ENCODE measurements at places on chromosomes 1 and 21.

DNA sequence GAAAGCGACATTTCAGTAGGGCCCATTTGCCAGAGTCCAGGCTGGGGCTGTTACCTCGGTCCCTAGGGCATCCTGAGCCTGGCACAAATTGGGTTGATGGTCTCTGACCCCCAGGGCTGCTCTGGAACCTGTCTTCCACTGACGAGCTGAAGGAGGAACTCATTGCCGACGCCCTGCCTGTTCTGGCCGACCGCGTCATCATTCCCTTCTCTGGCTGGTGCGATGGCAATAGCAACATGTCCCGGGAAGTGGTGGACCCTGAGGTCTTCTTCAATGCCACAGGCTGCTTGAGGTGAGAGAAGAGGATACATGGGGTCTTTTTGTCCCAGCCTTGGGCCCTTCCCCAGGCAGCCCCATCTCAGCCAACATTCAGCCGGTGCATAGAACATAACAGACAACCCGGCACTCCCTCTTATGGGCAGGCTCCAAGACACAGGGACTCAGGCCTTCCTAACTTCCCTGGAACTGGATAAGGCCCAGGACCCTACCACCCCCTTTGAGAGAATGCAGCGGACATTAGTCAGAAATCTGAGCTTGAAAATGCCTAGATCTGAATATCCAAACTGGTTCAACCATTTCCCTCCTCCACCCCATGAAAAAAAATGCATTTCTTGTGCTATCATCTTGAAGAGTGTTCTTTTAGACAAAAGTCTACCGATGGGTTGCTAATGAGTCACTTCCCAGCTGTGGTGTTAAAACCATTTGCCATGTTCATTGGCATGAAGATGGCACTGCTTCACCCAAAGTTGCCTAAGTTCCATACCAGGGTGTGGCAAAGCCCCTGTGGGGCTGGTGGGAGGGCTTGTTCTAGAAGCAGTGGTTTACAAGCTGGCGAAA lies 35.4 kb downstream of the PKP1 start:
- DNase-seq = no peak

DNA sequence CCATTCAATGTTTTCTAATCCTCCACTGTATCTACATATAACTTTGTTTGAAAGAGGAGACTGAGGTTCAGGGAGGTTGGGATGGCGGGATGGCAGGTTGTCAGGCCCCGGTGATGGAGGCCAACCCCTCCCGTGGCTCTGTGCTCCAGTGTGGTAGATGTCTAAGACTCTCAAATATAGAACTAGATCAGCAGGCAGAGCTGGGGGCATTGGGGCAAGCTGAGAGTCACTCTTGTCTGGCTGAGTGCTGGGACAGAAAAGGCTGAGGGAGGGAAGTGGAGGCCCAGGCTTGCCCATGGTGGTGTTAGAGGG lies 1.7 kb downstream of the IL6R start:
- no peak for DNase-seq

- DNase-seq = no peak
Measured at GRCh38 chr1:201710632-201711597, 118.0 kb upstream of the IPO9 start.

DNA sequence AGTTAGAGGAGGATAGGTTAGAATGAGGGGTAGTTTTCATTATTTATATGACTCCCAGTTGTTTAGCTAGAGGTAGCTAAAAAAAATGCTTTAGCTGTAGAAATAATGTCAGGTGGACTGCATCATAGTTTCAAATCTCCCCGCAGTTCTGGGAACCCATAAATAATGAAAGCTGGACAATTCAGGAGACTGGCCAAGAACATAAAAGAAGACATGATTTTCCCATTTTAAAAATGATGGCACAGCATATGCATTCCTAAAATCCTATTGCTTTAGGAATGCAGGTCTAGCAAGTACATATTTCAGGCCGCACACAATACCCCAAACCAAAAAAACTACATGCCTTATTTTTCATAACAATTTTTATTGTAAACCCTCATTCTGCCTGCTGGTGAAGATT lies 143.3 kb downstream of the CTH start:
- no peak for DNase-seq

DNA sequence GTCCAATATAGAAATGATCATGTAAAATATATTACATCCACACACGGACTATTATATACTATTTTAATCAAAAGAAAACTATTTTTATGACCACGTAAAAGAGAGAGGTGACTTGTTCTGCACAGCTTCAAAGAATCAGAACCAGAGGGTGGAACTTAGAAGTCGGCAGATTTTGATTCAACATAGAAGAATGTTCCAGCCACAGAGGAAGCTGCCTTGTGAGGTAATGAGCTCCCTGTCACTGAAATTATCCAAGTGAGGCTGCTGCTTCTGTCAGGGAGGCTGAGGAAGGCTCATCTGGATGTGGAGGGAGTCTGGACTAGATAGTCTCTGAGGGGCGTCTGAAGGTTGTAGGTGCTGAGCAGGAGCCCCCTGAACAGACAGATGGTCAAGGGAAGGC lies 2.7 kb downstream of the PLEKHA6 start:
- no peak for DNase-seq

- no peak for DNase-seq
Measured at GRCh38 chr21:41706678-41707077, 60.2 kb downstream of the RIPK4 start.
